Uterus (tissue), 4 donors: ENCODE measurements at places on chromosomes 5 and 9.

GRCh38 chr5:81717226-81717625 is 33.7 kb downstream of the SSBP2 start:
- DNase-seq, result no peak

DNA sequence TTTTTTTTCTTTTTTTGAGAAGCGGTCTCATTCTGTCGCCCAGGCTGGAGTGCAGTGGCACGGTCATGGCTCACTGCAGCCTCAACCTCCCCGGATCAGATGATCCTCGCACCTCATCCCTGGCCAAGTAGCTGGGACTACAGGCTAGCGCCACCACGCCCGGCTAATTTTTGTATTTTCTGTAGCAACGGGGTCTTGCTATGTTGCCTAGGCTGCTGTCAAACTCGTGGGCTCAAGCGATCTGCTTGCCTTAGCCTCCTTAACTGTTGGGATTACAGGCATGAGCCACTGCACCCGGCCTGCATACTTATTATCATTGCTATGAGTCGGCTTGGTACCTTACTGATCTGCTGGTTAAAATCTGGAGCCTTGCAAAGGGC is 790 bp upstream of the IARS1 start:
- DNase-seq, result no peak

DNA sequence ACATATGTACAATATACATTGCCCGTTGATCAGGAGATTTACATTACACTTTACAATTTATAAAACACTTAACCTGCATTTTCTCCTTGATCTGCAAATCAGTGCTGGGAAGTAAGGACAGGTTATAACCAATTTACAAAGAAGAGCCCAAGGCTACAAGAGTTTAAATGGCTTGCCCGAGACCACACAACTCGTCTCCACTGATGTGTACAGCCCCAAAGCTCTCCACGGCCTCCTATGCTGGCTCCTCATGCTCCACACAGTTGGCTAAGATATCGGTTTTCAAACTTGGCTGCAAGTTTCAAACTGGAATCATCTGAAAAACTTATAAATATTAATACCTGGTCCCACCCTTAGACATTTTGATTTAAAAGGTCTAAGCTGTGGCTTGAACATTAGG is 10.3 kb downstream of the ACTL7B start:
- DNase-seq, result no peak

GRCh38 chr5:54577528-54577927 is 60.0 kb downstream of the SNX18 start:
- no peak for DNase-seq

DNA sequence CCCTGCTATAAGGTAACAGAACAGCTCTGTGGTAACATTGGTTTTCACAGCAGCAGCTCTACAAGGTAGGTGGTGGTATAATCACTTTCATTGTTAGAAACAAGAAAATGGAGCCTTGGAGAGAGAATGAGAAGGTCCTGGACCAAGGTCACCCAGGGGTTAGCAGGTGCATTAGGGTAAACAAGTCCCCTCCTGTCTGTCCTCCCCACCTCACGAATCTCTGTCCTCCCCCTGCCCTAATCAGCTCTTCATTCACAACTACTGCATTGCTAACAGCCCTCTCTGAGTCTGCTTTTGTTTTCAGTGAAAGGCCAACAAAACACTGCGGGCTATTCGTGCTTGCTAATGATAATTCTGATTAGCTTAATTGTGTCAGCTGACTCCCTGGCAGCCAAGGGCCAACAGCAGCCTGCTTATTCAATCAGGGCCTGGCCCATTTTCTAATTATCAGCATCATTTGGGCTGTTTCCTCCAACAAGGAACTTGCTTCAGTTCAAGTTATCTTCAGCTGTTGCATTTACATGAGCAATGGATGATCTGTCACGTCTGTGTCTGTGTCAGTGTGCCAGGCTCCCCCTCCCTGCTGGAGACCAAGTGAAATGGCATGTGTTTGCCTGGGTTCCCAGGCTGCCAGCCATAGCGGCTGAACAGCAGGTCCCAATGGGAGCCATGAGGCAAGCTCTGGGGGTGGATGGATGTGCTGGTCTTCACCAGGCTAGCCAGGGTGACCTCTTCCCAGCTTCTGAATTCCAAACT is 56.7 kb upstream of the EQTN start:
- no peak for DNase-seq

DNA sequence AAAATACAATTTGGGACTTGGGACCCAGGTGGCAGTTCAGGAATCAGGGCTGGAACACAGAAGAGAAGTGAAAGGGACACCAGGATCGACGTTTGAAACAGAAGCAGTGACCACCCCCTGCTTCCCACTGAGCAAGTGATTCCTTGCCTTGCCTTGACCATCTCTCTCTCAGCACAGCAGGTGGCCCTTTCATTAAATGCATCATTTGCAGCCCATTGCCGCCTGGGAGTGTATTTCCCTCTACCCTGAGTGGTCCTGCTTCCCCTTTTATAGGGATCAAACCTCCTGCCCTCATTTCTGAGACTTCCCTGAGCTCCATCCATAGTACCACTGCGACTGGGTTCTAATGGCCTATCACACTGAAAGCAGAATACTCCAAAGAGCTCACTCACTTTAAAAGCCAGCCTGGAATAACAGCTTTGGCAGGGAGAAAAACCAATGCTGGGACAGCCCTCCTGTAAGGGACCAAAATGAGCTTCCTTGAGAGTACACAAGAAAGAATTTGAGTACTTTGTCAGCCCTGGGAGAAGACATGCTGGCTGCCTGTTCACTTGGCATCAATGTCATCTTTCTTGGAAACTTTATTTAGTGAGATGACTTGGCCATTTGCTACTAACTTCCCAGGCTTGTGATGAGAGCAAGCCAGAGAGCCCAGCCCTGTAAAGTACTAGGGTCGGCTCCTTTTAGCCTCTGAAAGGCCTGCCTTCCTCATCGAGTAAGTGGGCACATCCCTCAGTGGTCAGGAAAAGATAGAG is 149.7 kb downstream of the SLIT3 start:
- DNase-seq, result no peak
